ENCODE measurements at places on chromosomes 11 and 22. TPM values are rescaled to one million over a fixed set of nuclear protein-coding genes. Genes with fewer than 3 reads are reported as not detected.

GRCh38 chr11:2530131-2530854 lies 85.5 kb downstream of the KCNQ1 start:
- H3K27me3 ChIP-seq = no peaks in the 10 kb centered on the region
- H3K4me3 ChIP-seq = no peak overlapping the region
- no peak overlapping the region for H3K27ac ChIP-seq

DNA sequence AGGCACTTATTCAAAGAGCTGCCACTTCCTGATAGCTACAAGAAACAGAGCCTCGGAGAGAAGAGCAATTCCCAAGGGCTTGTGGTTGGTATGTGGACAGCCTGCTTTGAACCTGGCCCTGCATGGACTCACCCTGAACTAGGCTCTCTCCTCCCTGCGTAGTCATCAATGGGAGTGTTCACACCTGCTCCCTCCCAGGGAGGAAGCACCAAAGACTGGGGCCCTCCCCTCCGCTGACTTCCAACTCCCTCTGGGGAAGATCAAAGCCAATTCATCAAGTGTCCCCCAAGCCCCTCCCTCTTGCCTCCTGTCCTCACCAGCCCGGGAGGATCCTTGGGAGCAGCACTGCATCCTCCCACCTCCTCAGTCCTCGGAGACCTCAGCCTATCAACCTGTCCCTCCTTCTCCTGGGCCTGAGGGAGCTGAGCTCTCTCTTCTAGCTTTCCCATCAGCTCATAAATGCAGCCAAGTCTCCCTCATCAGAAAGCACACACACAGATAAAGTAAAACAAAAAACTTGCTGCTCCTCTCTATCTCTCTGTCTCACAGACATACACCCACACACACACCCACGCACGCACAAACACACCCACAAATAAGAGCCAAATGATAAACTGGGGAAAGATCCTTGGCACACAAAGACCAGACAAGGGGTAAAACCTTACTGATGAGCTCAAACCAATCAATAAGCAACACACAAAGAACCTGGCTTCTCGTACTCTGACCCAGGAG lies 3.3 kb downstream of the A4GALT start:
- peaks cover 8% of the 10 kb centered on the region for H3K4me1 ChIP-seq
- peaks cover 14% of the 10 kb centered on the region for H3K27me3 ChIP-seq
- no peak overlapping the region for H3K27ac ChIP-seq
- no peak for DNase-seq
- H3K4me3 ChIP-seq = no peak overlapping the region

GRCh38 chr11:104339380-104339831 lies 175.5 kb upstream of the PDGFD start:
- H3K27me3 ChIP-seq = no peaks in the 10 kb centered on the region
- H3K4me3 ChIP-seq = no peak overlapping the region
- no peaks in the 10 kb centered on the region for H3K4me1 ChIP-seq
- no peak for DNase-seq
- H3K27ac ChIP-seq = no peak overlapping the region

DNA sequence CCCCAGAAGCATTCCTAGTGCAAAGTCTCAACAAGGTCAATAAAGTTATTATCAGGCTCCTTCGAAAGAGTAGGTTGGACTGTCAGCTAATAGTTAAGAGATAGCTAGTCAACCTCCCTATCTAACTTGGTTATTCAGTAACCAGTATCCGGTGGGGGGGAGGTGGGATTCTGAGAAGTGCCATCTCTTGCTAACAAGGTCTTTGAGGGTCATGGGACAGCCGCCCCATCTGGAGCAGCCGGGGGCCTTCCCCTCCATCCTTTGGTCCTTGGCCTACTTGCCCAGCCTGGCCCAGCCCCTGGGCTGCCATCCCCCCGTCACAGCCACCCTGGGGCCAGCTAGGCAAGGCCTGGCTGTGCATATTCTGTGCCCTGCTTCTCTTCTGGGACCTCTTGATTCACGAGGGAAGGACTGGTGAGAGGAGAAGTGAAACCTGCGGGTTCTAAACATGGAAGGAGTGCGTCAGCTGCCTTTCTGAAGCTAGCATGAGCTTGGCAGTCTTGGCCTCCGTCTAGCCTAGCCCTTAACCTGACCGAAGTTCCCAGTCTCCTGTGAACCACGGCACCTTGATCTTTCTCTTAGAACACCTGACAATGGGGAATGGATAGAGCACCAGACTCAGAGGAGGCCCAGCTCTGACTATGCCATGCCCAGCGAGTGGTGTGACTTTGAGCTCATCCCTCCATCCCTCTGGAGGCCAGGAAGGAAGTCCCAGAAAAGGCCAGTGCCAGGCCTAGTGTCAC lies 9.3 kb downstream of the SLC37A2 start:
- no peaks in the 10 kb centered on the region for H3K27me3 ChIP-seq
- DNase-seq = peak; percentile 55
- H3K4me1 ChIP-seq = peaks cover 10% of the 10 kb centered on the region
- peak overlapping the region; percentile 51 for H3K27ac ChIP-seq
- H3K4me3 ChIP-seq = no peak overlapping the region
- H3K36me3 ChIP-seq = no peaks in the 10 kb centered on the region

- H3K4me3 ChIP-seq = peak overlapping the region; percentile 66
- H3K4me1 ChIP-seq = peaks cover 55% of the 10 kb centered on the region
- peak overlapping the region; percentile 63 for H3K27ac ChIP-seq
- H3K36me3 ChIP-seq = no peaks in the 10 kb centered on the region
Measured at GRCh38 chr22:46576556-46577367, 39.3 kb upstream of the CELSR1 start.

DNA sequence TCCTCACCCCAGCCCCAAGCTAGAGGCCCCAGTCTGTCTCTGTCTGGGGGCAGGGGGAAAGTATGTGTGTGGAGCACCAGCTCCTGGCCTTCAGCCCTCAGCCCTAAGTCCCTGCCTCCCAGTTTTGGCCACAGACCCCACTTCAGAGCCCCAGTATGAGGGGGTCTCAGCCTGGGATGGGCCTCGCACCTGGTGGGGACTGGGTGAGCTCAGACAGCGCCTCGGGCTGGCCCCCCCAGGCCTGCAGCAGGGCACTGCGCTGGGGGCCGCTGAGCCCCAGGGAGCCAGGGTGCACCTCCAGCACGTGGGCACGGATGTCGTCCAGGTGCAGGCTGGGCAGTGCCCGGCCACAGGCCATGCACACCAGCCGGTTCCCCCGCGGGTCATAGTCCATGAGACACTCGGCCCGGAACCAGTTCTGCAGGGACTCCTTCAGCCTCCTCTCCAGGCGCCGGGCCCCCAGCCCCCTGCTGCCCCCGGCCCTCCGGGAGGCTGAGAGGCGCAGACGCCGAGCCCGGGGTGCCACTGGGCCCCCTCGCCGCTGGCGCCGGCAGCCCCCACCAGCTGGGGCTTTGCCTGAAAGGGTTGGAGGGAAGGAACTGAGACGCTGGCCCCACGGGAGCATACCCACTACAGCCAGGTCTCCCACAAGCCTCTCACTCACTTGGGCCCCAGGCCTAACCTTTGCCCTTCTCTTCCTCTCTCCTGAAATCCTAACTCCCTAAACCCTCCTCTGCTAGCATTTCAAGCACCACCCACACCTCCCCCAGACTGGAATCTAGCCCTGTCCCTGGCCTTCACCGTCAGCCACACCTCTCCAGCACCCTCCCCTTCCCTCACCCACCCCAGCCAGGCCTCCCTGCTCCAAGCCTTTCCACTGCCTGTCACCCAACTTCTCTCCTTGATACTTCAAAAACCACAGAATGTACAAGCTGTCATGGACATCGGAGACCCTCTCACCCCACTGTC lies 3.6 kb downstream of the ZFTA start:
- H3K4me3 ChIP-seq = no peak overlapping the region
- no peak overlapping the region for H3K27ac ChIP-seq
- DNase-seq = no peak
- H3K36me3 ChIP-seq = peaks cover 8% of the 10 kb centered on the region
- H3K4me1 ChIP-seq = peaks cover 18% of the 10 kb centered on the region

- no peak for DNase-seq
- H3K4me3 ChIP-seq = no peak overlapping the region
- H3K36me3 ChIP-seq = no peaks in the 10 kb centered on the region
- H3K4me1 ChIP-seq = no peaks in the 10 kb centered on the region
Measured at GRCh38 chr11:12952094-12952493, 57.0 kb upstream of the RASSF10 start.

DNA sequence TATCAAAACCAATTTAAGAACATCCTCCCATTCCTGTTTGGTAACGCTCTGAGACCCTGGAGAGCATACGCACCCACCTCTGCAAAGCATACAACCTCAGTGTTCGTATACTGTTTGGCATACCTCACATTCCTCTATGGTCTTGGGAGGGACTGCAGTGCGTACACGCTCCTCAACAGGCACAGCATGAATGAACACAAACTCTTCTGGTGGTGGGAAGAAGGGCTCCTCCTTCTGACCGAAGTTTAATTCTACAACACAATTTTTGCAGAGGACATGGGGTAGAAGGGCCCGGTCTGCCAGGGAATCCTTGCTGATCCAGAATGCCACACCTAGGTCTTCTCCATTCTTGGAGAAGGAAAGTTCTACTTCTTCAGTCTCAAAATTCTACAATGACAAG lies 5.3 kb downstream of the HNRNPUL2 start:
- no peak overlapping the region for H3K4me3 ChIP-seq
- no peaks in the 10 kb centered on the region for H3K27me3 ChIP-seq
- H3K4me1 ChIP-seq = peaks cover 25% of the 10 kb centered on the region
- peaks cover 77% of the 10 kb centered on the region for H3K36me3 ChIP-seq

- no peaks in the 10 kb centered on the region for H3K27me3 ChIP-seq
- H3K4me3 ChIP-seq = no peak overlapping the region
- H3K4me1 ChIP-seq = no peaks in the 10 kb centered on the region
- H3K27ac ChIP-seq = no peak overlapping the region
- DNase-seq = no peak
Measured at GRCh38 chr11:123607781-123608180, 46.6 kb downstream of the SCN3B start.

DNA sequence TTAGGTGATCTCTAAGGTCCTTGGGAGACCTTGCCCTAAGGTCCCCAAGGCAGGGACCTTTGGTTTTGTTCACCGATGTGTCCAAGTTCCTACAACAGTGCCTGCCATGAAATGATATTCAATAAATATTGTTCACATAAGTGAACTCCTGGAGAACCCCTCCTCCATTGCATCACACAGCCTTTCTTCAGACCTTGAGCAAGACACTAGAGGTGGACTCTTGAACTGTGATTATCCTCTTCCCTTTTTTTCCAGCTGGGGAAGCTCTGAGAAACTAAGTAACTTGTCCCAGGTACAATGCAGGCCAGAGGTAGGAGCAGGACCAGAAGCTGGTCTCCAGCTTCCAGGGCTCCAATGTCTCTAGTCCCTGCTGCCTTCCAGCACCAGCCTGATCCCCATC lies 76.6 kb upstream of the LMO1 start:
- H3K4me1 ChIP-seq = peaks cover 4% of the 10 kb centered on the region
- DNase-seq = no peak
- no peaks in the 10 kb centered on the region for H3K27me3 ChIP-seq
- no peaks in the 10 kb centered on the region for H3K36me3 ChIP-seq

GRCh38 chr11:92322225-92322624 lies 97.6 kb downstream of the FAT3 start:
- no peak overlapping the region for H3K27ac ChIP-seq
- no peaks in the 10 kb centered on the region for H3K36me3 ChIP-seq
- no peaks in the 10 kb centered on the region for H3K4me1 ChIP-seq
- no peak for DNase-seq
- H3K4me3 ChIP-seq = no peak overlapping the region

- peaks cover 20% of the 10 kb centered on the region for H3K4me1 ChIP-seq
- H3K27ac ChIP-seq = peak within 1 kb of the TSS; percentile 61
- DNase-seq = no peak
- peak within 1 kb of the TSS; percentile 52 for H3K4me3 ChIP-seq
Measured at GRCh38 chr11:75150879-75151278, at the start of gene SLCO2B1. Gene SLCO2B1 (plus strand): TSS chr11:75151107. CDS start chr11:75151382, 275 bp downstream.

DNA sequence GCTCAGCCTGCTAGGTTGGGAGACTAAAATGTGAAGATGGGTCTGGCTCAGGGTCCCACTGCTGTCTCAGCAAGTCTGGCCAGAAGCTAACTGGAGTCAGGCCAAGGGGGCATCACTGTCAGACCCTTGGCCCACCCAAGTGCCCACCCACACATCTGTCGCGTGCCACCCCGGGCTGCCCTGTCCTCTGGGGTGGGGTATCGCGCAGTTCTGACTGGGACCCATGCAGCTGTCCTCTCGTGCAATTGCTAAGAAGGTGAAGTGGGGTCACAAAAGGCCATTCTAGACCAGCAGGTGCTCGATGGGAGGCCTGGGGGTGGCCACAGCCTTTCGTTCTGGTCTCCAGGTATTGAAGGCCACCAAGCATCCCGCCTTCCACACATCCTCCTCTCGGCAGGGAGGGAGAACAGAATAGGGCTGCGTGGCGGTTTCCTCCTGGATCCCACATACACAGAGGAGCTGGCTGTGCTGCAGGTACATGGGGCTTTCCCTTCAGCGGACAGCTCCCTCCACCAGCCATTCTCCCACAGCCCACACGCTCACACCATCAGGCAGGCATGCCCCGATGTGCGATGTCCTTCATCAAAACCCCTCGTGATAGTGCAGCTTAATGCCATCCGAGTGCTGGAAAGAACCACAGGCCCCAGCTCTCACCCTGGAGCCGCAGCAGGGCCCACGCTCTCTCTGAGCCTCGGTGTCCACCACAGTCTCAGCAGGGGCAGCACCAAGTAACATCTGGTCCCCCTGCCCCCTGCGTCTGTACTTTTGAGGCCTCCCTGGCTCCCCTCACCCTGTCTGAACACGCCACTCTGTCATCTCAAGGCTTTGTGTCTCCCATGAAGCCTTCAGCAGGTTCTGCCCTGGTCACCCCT lies 37.6 kb downstream of the SHANK2 start:
- no peaks in the 10 kb centered on the region for H3K36me3 ChIP-seq
- DNase-seq = peak; percentile 41
- H3K4me1 ChIP-seq = no peaks in the 10 kb centered on the region
- no peak overlapping the region for H3K27ac ChIP-seq
- no peaks in the 10 kb centered on the region for H3K27me3 ChIP-seq
- H3K4me3 ChIP-seq = no peak overlapping the region

- H3K4me3 ChIP-seq = no peak overlapping the region
- no peaks in the 10 kb centered on the region for H3K27me3 ChIP-seq
- no peak overlapping the region for H3K27ac ChIP-seq
- H3K4me1 ChIP-seq = no peaks in the 10 kb centered on the region
Measured at GRCh38 chr11:41954034-41954433, 494.6 kb upstream of the LRRC4C start.

DNA sequence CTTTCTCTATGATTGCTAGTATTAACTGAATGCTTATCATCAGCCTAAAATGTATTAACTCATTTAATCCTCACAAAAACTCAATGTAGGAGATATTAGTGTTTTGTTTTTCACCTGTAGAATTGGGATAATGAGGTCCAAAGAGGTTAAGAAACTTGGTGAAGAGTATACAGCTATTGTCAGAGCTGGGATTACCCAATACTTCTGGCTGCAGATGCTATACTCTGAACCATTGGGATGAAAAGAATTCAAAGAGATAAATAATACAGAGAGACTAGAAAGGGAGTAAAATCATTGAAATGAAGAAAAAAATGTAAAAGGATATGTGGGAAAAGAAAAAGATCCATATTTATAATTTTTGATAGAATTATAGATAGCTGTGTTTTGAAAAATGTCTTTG lies 137.1 kb downstream of the TRPC6 start:
- no peaks in the 10 kb centered on the region for H3K27me3 ChIP-seq
- H3K36me3 ChIP-seq = no peaks in the 10 kb centered on the region
- peaks cover 20% of the 10 kb centered on the region for H3K4me1 ChIP-seq
- no peak overlapping the region for H3K27ac ChIP-seq
- DNase-seq = no peak

OR10D3 gene
- total RNA-seq = not detected

KIRREL3 gene
- not detected for total RNA-seq

C1QTNF5 gene
- total RNA-seq = 47.6 TPM

OR52E8 gene
- not detected for total RNA-seq

APLNR gene
- 1.2 TPM for total RNA-seq

UBQLN3 gene
- total RNA-seq = 0.14 TPM

TSGA10IP gene
- total RNA-seq = not detected

ESAM gene
- 164 TPM for total RNA-seq

SCARF2 gene
- 24.0 TPM for total RNA-seq

Data from upper lobe of right lung (tissue), 1 donor.